GM03348 (cell line): ENCODE measurements at places on chromosomes 11 and 22.

GRCh38 chr11:7186190-7186589, 65.5 kb upstream of the SYT9 start:
- no peak for DNase-seq

DNA sequence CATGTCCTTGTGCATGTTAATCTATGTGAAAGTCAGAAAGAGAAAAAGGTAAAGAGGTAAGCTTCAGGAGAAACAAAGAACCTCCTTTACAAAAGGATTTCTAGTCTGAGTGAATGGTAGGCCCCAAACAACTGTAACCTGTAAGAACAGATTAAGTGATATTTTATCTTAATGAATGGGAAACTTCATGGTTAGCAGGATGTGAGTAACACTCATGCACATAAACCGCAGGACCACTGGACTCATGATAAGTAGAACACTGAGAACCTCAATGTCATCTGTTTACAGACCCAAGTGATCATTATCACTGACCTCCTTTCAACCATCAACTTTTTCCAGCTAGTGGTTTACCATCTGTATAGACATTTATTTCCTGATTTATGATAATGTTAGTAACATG, 19.9 kb downstream of the OR8G5 start:
- no peak for DNase-seq

GRCh38 chr22:34645375-34645774, 420.6 kb upstream of the ISX start:
- no peak for DNase-seq

GRCh38 chr11:76861490-76861953, 804 bp downstream of the ACER3 start:
- DNase-seq = peak; percentile 13

GRCh38 chr11:121533601-121534000, 80.8 kb upstream of the SORL1-AS1 start:
- DNase-seq = no peak
